Skeletal muscle tissue (tissue), 5 donors: ENCODE measurements at places on chromosomes 12 and 14. TPM values are rescaled to one million over a fixed set of nuclear protein-coding genes. Genes with fewer than 3 reads are reported as not detected.

The MAX gene
- total RNA-seq: 30.8 TPM

The B4GALNT1 gene
- total RNA-seq: 3.1 TPM

The MOK gene
- 5.2 TPM for total RNA-seq

The APOLD1 gene
- total RNA-seq: 9.9 TPM

The SPIC gene
- not detected for total RNA-seq

The TAS2R20 gene
- total RNA-seq: 6.3 TPM

The CD4 gene
- 6.8 TPM for total RNA-seq

The ZFHX2 gene
- not detected for total RNA-seq

The NFATC4 gene
- total RNA-seq: 21.4 TPM

The KRT7 gene
- not detected for total RNA-seq

The NKX2-8 gene
- not detected for total RNA-seq

The CPSF6 gene
- total RNA-seq: 35.5 TPM

The KLRC3 gene
- not detected for total RNA-seq

The HOTAIR gene
- 2.1 TPM for total RNA-seq

The MANSC4 gene
- not detected for total RNA-seq

The MYH6 gene
- 2.1 TPM for total RNA-seq

The C3AR1 gene
- 7.8 TPM for total RNA-seq

The EML5 gene
- total RNA-seq: 1.0 TPM

The CBLN3 gene
- total RNA-seq: under 0.01 TPM
